Hepatocyte (in vitro differentiated cells): ENCODE measurements at places on chromosomes 5 and 9.
A peak's percentile ranks its signal among the peaks of the same experiment; 100 is the strongest.

DNA sequence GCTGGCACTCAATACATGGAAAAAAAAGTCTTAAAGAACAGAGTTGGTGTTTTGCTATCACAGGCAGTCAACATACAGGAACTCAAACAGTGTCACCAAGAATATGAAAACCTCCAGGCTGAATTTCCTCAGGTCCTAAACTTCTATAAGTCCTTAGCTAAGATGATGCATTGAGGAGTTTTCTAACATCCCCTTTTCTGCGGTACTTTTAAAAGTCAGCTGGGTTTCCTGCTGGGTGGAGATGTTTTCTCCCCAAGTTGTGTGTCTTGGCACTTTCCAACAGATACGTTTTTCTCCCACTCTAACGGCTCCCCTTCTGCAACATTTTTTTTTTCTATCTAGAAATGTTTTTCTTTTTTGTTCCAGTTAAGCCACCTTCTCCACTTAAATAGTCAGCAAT, 244.8 kb upstream of the HAPLN1 start:
- DNase-seq, result no peak

DNA sequence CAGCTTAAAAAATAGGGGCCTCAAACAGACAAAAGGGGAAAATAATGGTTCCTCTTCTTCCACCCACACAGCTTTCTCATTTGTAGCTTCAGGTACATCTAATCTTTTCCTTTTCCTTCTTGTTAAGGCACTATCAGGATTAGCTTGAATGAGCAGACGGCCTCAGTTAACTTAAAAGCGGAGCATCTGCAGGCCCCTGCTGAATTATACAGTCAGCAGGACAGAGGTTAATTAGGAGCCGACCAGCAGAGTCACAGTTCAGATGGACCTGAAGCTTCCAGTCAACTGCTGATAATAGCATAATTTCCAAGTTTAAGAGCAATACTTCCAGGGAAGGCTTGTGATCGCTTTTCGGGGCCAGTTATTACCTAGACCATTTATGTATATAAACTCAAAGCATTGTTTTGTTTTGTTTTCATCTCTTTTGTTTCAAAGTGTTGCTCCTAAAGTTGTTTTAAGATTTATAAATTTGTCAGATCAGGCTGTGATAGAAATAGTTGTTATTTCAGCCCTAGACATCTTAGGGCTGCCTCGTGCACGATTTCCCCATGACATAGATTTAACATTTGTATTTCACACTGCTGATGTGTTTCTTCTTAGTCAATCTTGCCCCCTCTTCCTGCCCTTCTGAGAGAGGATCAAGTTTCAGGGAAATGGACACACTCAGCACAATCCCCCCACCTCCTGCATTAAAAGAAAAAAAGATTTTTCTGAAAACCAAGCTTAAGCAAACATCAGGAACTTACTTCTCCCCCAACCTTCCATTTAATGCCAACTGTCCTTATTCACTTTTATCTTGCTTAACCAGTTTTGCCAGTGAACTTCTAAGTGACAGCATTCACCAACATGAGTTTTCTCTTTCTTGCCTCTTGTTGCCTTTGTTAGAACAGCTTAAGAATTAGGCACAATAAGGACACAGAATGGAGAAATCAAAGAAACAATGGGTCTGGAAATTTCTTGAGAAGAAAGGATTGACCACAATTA, 449.8 kb downstream of the ARHGEF28 start:
- no peak for DNase-seq

- no peak for DNase-seq
Measured at GRCh38 chr5:119343052-119343451, 12.8 kb upstream of the TNFAIP8 start.

GRCh38 chr9:129810788-129811187, 7.8 kb downstream of the TOR1B start:
- no peak for DNase-seq

GRCh38 chr5:122030251-122030650, 47.8 kb downstream of the LOX start:
- peak; percentile 45 for DNase-seq

DNA sequence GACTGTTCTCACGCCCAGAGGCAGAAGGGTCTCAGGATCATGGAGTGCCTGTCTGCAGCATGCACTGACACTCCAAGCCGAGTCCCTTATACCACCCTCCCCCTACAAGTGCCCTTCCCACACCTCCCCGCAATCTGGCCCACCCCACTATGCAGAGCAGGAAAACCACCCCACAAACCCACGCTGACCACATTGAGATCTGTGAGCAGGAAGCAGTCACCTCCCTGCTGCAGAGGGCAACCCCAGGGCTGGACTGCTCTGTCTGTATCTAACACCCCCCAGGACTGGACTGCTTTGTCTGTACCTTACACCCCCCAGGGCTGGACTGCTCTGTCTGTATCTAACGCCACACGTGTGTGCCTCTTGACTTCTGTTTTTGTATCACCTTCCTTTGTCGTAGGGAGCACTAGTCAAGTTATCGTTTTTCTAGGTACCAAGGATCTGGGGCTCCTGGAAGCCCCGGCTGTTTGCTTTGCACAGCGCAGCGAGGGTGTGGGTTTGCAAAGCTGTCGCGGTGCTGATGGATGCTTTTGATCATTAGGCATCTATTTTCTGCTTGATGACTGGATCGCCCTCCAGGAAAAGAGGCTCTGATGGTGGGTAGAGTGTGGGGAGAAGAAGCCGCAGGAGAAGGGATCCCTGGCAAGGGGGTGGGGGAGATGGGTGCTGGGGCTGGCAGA, 21.5 kb downstream of the OLFM1 start:
- DNase-seq, result no peak

GRCh38 chr5:134511796-134512660, 13.4 kb upstream of the JADE2 start:
- peak; percentile 83 for DNase-seq

- no peak for DNase-seq
Measured at GRCh38 chr5:1417586-1418225, 27.5 kb downstream of the SLC6A3 start.

- DNase-seq, result no peak
Measured at GRCh38 chr5:35183556-35183955, 46.7 kb downstream of the PRLR start.

DNA sequence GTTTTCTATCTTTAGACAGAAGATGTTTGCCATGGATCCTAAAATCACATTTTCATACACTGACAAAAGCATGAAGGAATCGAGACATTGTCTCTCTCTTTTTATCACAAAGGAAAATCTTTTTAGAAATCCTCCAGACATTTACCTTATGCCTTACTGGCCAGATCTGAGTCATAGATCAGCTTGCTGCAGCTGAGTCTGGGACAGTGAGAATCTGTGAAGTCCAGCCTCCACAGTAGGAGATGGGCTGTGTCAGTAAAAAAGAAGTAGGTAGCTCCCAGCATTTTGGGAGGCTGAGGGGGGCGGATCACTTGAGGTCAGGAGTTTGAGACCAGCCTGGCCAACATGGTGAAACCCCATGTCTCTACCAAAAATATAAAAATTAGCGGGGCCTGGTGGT, 333.4 kb upstream of the ZNF462 start:
- no peak for DNase-seq

GRCh38 chr5:65924366-65925043, 1.9 kb upstream of the ERBIN start:
- no peak for DNase-seq

- peak; percentile 11 for DNase-seq
Measured at GRCh38 chr9:6024035-6024554, 8.7 kb upstream of the RANBP6 start.

DNA sequence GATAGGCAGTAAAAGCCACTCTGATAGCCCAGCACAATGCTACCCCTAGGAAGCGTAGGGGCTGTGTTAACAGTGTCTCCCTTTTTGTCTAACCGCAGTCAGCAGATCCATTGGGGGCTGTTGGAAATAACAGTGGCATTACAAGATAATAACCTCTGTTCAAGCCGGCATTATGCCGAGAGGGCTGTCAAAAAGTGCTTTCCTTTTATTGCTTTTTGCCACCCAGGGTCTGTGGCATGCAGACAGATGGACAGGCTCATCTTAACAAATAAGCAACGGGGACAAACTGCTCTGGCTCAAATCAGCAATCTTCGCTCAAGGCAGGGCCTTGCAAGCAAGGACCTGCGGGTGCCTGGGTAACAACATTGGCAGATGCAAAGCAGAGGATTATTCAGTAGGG, 123.3 kb downstream of the TLR4 start:
- DNase-seq, result no peak

DNA sequence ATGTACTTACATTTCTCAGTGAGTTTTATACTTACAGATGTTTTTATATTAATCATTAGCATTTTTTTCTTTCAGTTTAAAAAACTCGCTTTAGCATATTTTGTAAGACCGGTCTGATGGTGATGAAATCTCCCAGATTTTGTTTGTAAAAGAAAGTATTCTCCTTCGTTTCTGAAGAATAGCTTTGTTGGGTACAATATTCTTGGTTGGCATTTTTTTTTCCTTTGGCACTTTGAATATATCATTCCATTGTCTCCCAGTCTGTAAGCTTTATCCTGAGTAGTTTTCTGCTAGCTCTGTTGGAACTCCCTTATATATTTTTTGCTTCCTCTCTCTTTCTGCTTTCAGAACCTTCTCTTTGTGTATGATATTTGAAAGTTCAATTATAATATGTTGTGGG, 412.6 kb downstream of the RASEF start:
- DNase-seq, result no peak

DNA sequence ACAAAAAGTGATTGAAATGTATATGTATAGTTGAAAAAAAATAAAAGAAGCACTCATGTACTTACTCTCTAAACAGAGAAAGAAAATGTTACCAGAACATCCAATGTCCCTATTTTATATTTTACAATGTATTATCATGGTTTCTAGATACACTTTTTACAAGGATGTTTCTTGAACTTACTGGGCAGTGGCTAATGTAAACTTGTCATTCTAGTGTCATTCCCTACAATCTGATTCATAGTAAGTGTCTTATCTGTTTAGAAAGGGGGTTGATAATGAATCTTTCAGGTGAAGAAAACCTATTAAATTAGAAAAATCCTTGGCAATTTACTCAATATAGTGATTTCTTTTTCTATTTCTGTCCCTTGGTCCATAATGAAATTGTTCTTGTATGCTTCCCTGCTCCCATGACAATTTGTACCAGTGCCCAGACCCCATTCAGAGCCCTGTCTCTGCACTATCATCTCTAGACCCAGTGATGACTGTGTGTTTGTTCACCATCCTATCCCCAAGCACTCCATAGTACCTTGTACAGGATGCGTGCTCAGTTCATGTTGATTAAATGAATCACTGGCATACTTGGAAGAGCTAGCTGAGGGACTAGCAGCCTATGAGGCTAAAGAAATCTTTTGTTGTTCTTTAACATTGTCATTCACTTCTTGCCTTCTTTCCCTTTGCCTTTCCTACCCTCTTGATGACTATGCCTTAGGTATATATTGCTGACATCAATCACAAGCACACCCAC, 101.2 kb downstream of the HMHB1 start:
- no peak for DNase-seq

DNA sequence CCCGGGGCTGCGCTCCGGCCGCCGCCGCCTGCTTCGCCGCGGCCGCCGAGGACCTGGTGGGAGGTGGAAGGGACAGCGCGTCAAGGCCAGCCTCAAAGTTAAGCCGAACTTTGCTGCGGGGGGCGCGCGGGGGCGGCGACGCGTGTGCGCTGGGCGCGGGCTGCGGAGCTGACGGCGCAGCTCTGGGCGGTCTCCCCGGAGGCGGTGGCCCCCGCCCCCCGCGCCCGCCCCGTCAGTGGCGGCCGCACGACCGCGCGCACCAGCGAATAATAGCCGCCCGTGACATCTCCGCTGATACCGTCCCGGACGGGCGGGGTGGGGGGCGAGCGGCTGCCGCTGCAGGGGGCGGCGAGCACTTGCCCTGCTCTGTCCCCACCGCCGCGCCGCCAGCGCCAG, 579 bp upstream of the FAM78A start:
- no peak for DNase-seq

GRCh38 chr5:59038798-59039295, 456.0 kb downstream of the RAB3C start:
- peak; percentile 23 for DNase-seq

- DNase-seq, result no peak
Measured at GRCh38 chr9:6896562-6896961, 138.8 kb downstream of the KDM4C start.

DNA sequence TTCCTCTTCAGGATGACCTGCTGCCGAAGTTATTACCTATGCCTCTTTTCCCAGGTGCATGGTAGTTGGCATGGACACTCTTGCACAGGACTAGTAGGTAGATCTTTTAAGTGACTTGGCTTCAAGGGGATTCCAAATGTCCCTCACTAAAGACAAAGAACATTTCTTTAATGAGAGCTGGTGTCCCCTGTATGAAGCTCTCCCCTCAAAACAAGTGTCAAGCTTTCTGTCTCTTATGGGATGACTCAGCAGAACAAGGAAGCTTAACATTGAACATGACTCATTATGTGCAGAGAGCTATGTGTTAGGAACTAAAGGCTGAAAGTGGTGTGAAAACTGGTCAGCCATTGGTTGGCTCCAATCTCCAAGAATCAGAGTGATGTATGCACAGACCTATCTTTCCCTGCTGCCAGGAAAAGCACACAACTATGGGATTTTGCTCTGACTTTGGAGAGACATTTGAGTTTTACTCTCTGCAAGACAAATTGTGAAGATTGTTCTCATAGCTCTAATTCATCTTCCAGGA, 120.5 kb downstream of the PRDM6 start:
- DNase-seq, result peak; percentile 71

- no peak for DNase-seq
Measured at GRCh38 chr9:129209109-129209508, 31.0 kb upstream of the IER5L start.

- peak; percentile 18 for DNase-seq
Measured at GRCh38 chr5:141872496-141873356, 5.5 kb downstream of the PCDH1 start.

DNA sequence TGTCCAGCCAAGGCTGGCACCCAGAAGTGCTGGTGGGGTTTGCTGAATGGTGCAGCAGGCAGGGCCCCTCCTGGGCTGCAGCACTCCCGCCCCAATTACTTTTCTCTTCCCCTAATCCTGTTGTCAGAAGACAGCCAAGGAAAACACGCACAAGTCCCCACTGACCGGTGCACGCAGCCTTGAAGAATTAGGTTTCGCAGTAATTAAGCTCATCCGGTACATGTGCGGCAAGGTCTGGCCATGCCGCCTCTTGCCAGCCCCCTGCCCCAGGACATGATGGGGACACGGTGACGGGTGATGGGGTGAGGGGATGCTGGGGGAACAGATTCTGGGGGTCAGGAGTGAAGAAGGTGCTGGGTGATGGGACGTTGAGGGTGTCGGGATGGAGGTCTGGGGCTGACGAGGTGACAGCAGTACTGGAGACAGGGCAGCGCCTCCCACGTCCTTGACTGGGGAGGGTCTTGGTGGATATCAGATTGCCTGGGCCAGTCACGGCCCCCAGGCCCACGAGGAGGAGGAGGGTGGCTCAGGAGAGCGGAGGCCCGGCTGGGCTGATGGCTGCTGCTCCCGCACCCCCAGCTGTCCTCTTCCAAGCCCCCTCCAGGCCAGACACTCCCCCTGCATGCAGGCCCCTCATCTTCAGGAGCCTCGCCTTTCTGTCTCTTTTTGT, 34.9 kb downstream of the BARX1 start:
- no peak for DNase-seq
